Thyroid gland (tissue), 4 donors: ENCODE measurements at places on chromosomes 13 and 19. TPM values are rescaled to one million over a fixed set of nuclear protein-coding genes. Genes with fewer than 3 reads are reported as not detected.

GRCh38 chr19:48588670-48589401 is 17.7 kb upstream of the SPACA4 start:
- DNase-seq = peak; percentile 91

- DNase-seq = no peak
These were observed 178.0 kb downstream of the LIG4 start for GRCh38 chr13:108037348-108037747.

- no peak for DNase-seq
These were observed 57.1 kb upstream of the HTR2A start for GRCh38 chr13:46953941-46954340.

DNA sequence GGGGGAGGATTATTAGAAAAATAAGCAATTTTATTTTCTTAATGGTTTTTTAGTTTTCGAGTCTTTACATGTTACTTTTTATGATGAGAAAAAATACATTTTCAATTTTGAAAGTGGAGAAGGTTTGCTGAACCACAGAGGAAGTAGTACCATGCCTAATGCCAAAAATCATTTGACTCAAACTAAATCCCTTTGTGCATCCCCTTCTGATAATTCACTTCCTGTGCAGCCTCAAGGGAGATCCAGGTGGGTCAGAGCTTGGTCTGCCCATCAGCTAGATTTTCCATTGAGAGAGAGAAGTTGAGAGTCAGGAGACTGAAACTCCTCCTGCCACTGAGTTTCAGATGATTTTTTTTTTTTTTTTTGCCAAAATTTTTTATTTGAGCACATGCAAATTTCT is 571.7 kb downstream of the LIG4 start:
- DNase-seq = no peak

DNA sequence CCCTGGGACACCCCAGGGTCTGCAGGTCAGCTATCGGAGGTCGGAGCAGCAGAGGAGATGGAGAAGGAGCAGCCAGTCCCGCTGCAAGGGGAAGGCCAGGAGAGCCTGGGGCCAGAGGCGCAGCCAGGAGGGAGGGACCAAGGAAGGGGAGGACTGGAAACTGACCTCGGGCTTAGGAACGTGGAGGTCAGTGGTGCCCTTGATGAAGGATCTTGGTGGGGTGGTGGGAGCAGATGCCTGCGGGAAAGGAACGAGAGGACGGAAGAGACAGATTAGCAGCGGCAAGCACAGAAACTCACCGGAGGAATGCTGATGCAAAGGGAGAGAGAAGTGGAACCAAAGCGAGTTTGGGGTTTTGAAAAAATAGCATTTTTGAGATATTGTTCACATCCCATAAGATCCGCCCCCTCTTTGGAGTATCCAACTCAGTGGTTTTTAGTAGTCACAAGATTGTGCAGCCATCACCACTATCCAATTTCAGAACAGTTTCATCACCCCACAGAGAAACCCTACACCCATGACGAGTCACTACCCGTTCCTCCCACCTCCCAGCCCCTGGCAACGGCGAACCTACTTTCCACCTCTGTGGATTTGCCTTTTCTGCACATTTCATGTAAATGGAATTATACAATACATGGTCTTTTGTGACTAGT is 22.1 kb downstream of the PLEKHF1 start:
- no peak for DNase-seq

Gene ZNF274
- total RNA-seq = 43.0 TPM

DNA sequence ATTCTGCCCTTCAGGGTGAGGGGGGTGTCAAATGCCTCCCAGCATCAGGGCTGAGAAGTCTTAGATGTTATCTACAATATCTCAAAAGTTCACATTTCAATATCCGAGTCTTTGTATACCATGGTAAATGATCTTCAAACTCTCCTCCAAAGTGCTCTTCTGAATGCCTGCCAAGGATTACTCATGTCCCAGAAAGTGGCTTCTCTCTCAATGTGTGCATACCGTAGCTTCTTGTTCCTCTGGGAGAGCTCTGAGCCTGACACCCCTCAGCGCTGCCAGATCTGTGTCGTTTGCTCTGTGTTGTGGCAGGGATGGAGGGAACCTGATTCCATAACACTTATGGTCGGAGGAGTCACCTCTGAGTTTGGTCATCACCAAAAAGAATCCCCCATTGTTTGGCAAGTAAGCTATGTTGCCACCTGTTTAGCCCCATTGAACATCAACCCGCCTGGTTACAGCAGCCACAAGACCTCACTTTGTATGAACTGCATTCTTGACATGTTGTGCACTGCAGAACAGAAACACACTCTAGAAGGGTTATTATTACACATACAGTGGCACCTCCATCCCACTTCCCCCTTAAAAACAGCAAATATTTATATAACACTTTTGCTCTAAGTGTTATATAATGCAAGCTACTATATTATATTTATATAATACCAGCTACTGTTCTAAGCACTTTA is 163.1 kb upstream of the MIR17HG start:
- DNase-seq = no peak

- no peak for DNase-seq
These were observed 1.1 kb downstream of the EHD2 start for GRCh38 chr19:47714339-47714738.

DNA sequence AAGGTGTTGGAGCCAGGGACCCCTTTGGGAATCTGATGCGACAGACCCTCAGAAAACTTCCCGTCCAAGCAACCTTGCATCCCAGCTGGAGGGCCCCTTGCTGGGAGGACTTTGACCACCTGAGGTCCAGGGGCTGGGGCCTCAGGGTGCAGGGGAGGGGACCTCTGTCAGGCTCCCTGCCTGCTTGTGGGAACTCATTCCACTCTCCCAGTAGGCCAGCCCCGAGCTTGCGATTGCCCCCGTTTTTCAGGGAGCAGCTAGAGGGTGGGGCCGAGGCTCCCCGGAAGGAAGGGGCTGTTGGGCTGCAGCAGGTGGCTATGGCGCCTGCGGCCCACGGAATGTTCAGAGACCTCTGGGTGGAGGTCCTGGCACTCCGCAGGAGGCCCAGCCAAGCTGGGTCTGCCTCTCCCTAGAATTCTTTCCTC is 2.8 kb downstream of the GNA11 start:
- no peak for DNase-seq

- DNase-seq = no peak
These were observed 4.7 kb upstream of the ZNF813 start for GRCh38 chr19:53462861-53463260.

- DNase-seq = no peak
These were observed 85.6 kb downstream of the RBM26 start for GRCh38 chr13:79320433-79320832.

GRCh38 chr19:39471756-39472536 is 8.7 kb upstream of the TIMM50 start:
- no peak for DNase-seq

Gene PTPRH
- total RNA-seq = not detected

Gene IZUMO2
- total RNA-seq = not detected

Gene GAPDHS
- not detected for total RNA-seq

GRCh38 chr13:97344265-97345175 is 89.4 kb upstream of the RAP2A start:
- DNase-seq = peak; percentile 75

DNA sequence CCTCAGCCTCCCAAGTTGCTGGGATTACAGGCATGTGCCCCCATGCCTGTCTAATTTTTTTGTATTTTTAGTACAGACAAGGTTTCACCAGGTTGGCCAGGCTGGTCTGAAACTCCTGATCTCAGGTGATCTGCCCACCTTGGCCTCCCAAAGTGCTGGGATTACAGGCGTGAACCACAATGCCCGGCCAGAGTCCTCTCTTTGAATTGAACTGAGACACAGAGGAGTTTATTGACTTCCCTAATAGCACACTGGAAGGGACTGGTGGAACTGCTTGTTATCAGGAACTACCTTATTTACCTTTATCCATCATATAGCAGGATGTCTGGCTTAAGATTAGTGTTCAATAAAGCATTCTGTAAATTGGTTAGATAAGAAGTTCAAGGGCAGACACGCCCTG is 613.8 kb downstream of the EFNB2 start:
- DNase-seq = no peak

DNA sequence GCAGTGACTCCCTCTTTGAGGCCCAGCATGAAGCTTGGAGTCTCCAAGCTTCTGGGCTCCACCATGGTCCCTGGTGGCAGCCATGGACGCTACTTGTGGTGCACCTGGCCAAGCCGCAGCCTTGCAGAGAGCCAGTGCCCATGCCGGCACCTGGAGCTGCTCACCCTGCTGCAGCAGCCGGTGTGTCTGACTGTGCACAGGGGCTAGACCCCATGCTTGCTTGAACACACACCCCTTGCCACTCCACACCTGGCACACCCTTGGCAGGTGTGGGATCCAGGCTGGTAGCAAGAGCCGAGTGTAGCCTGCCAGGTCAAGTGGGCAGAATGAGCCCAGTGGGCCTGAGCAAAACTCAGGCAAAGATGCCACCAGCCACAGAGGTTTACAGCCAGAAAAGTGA is 18.6 kb upstream of the MLLT1 start:
- no peak for DNase-seq

DNA sequence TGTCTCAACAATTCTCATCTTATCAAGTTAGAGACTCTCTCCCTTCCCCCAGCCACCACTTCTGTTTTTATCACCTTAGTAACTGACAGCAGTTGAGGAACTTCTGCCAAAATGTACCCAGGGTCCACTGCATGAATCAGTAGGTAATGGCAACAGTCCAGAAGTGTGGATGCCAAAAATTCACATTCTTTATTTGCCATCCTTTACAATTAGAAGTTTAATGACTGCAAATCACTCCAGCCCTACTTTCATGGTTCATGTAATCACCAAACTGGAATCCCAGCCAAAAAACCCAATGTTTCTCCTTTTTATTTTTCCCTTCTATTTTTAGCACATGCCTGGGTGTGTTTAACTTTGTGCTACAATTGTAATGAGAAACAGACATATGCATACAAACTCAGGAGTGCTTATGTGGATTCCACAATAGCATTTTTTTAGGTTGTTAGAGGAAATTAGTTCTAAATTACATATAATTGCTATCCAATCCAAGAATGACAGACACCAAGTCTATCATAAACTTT is 243.5 kb downstream of the RGCC start:
- DNase-seq = peak; percentile 36

Gene CYP4F22
- total RNA-seq = not detected

Gene CACNG8
- total RNA-seq = not detected

Gene CEACAM4
- total RNA-seq = not detected

GRCh38 chr19:58218899-58219298 is 9.8 kb upstream of the ZNF544 start:
- DNase-seq = no peak

Gene RNF17
- total RNA-seq = 0.11 TPM

DNA sequence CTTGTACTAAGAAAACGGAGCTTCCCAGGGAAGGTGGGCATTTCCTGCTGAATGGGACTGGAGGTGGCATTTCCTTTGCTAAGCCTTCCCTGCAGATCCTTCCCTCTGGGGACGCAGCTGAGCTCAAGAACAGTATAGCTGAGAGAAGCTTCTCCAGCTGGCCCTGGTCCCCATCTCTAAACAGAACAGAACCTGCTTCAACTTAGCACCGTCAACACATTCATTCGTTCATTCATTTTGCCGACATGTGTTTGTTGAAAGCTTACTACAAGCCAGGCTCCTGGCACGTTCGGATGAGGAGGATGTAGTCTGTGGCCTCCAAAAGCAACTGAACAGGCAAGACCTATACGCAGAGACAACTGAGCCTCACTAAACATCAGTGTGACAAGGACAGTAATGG is 36.6 kb upstream of the PEPD start:
- no peak for DNase-seq

Gene PGLYRP1
- total RNA-seq = not detected

Gene ELOF1
- 18.7 TPM for total RNA-seq
